ENCODE measurements at places on chromosomes 5 and 9.

- no peak for DNase-seq
These were observed 57.2 kb downstream of the RFX3 start for GRCh38 chr9:3468421-3469205.

GRCh38 chr9:70053864-70054263 is 10.2 kb downstream of the MAMDC2 start:
- DNase-seq, result peak; percentile 46

DNA sequence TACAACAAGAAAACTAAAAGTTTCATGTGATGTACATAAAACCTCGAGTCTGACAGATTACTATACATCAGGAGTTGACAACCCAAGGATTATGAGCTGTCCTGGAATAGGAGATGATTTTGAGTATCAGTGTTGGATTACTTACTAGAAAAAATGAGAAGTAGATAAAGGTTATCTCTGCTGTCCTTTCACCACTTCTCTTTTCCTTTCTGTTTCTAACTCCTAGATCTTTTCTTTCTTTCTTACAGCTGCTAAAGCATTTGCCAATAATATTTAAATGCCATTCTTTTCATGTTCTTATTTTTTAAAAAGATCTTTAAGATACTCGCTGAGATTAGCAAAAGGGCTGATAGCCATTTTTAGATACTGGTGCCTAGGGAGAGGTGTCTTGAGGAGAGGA is 14.8 kb downstream of the RBM27 start:
- DNase-seq, result no peak

GRCh38 chr5:51382521-51383130 is 622 bp upstream of the ISL1 start:
- no peak for DNase-seq

GRCh38 chr5:97182571-97183099 is 412 bp downstream of the RIOK2 start:
- DNase-seq, result no peak

DNA sequence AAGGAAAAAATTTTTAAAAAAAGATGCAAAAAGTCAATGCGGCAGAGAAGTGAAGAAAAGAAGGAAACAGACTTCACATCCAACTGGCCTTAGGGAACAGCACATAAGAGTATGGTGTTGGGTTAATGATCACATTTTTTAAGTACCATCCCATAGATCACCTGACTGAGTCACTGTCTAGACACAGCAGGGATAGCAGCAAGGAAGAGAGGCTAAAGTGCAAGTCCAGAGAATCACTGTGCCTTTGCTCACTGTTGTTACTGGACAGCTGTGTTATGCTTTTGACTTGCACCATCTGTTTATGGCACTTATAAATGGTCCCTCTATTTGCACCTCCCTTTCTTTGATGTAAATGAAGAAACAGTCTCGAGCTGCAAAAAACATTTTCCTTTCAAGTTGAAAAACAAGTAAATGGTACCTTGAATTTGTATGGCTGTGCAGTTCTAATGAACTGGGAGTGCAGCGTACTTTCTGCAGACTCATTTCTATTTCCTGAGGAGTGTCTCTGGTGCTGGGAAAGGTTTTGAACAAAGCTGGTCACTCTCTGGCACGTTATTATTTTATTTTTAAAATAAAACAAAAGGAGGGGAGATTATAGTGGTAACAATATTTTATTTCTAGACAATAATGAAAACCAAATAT is 84.2 kb downstream of the TRPM6 start:
- DNase-seq, result no peak

- no peak for DNase-seq
These were observed 223.0 kb downstream of the IRX1 start for GRCh38 chr5:3818624-3819023.

- DNase-seq, result no peak
These were observed 699.2 kb downstream of the IRX1 start for GRCh38 chr5:4294878-4295277.

DNA sequence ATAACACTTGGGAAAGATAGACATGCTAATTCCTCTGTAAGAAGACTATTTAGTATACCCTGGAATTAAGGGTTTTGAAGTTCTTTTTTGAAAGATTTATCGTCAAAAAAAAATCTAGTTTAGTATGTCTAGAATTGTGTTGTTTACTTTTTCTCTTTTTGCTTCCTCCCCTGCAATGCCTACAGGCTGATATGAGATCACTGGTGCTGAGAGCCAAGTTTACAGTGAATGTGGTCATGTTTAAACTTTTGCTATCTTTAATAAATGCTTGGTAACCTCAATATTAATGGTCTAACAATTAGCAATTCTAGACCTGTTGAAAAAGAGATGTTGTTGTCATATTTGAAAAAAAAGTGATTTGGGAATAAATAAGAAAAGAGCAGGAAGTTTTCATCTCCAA is 86.1 kb downstream of the CWC27 start:
- DNase-seq, result no peak

DNA sequence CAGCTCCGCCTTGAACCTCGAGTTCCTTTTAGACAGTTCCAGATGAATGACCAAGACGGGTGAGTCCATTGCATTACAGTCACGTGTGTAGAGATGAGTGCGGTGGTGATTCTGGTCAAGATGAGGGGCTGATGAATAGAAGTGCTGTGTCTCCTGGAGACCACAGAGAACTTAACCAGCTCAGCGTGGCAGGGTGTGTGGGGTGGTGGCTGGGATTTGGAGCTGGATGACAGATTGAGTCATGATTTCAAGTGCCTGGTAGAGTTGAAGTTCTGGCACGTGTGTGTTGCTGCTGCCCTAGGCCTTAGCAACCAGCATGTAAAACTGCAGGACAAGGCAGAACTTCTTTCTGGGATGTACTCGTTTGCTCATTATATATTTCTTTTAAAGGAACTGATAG is 53.3 kb downstream of the PRRC2B start:
- peak; percentile 56 for DNase-seq

DNA sequence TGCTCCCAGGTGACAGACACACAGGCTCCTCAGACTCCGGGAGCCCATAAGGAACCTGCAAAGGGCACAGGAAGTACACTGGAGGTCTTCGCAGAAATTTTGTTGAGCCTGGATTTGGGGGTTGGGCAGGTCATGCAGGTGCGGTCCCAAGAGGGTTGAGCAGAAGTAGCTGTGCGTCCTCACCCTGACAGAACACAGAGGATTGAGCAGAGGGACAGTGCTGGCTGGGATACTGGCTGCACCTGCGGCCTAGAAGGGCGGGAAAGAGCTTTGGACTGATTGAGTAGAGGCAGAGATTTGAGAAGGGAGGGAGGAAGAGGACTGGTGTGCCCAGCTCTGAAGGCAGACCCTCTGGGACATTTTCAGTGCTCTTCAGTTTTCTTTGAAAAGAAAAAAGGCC is 65.4 kb downstream of the PTPDC1 start:
- no peak for DNase-seq

DNA sequence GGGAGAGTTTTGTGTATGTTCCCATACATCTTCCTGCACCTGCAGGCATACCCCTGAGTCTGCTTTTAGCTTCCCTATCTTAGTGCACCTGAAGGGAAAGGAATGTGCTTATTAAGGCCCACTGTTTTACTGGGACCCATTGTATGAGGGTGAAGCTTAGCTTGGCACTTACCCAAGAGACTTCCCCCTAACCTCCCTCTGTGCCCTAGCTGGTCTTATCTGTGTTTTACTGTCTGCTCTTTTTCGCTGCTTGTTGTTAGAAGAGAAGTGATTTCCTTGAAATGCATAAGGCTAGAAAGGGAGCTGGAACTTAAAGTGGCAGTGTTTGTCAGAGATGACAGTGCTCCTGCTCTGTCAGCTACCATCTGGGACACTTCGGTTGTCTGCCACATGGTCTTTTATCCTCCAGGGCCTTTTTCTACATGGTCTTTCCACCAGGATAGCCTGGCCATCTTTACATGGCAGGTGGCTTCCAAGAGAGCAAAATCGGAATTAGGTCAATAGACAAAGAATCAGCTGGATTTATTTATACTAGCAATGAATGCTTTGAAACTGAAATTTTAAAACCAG is 122.5 kb upstream of the SLC44A1 start:
- no peak for DNase-seq

DNA sequence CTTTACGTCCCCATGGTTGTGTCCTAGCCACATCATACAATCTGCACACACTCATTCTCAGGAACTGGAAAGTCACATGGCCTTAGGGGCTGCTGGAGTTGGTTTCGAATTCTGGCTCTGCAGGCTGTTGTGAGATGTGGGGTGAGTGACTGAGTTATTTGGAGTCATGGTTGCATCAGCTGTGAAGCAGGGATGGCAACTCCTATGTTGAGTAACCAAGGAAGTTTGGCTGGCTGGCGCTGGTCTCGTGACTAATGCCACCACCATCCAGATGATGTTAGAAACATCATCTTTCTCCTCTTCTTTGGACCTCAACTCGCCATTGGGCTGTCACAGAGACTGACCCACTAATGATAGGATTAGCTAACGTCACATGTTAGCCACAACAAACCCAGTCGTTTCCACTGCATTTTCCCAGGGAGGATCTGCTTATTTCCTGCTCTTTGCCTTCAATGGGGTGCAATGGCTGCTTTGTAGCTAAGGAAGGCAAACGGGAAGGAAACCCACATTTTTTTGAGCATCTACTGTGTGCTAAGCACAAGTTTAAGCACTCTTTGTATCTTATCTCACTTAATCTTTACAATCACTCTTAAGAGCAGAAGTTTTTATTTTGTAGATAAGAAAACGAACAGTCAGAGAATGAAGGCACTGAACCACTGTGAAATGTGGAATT is 78.1 kb upstream of the UBTD2 start:
- DNase-seq, result no peak

GRCh38 chr5:97764700-97765099 is 581.7 kb upstream of the RIOK2 start:
- DNase-seq, result no peak

GRCh38 chr5:157918811-157919742 is 60.1 kb upstream of the CLINT1 start:
- DNase-seq, result no peak

- no peak for DNase-seq
These were observed 598.4 kb upstream of the EDIL3 start for GRCh38 chr5:84983093-84983492.

DNA sequence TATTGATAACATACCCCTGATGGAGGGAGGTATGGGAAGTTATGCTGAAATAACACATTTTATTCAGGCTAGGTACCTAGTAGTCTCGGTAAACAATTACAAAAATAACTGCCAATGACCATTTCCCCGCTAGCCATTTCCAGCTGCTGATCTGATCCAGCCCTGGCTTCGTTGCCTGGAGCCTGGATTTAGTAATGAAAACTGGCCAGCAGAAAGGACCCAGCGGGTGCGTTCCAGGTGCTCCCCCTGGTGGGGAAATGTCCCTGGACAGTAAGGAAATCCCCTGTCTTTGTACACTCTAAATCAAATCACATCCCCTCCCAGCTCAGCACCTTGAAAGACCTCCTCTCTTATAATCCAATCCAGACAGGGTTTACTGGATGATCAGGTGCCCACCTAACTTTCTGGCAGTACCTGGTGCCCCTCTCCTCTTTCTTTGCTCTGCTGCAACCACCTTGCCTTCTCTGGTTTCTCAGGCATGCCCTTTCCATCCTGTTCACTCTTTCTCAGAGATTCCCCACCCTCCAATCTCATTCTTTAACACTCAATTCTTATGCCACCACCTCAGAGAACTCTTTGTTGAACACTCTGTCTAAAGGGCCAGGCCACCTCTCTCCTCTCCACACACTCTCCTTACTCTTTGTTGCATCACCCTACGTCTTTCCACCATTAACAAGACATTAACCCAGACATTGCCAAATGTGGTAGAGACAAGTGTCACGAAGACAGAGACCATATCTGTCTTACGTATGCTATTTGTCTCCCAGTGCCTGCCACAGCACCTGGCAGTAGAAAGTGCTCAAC is 50.1 kb upstream of the SMAD5 start:
- DNase-seq, result no peak

DNA sequence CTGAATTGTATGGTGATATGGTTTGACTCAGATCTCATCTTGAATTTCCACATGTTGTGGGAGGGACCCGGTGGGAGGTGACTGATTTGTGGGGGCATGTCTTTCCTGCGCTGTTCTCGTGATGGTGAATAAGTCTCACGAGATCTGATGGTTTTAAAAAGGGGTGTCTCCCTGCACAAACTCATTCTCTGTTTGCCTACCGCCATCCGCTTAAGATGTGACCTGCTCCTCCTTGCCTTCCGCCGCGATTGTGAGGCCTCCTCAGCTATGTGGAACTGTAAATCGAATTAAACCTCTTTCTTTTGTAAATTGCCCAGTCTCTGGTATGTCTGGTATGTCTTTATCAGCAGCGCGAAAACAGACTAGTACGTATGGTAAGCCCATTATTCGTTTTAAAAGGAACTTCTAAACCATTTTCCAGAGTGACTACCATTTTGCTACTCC is 48.7 kb downstream of the SLC36A1 start:
- no peak for DNase-seq

DNA sequence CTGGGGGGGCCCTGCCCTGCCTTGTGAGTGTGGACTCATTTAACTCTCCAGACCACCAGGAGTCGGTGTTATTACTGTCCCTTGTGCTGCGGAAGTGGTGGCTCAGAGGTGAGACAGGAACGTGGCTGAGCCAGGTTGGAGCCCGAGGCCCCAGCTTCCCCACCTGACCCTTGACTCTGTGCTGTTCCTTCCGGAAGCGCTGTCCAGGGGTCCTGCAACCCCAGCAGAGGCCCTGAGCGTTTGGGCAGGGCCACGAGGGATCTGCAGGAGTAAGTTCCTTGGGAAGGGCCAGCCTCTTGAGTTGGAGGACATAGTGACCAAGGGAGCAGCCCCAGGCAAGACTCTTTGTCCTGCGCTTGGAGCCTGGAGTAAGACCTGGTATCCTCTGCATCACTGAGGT is 99.6 kb downstream of the RXRA start:
- DNase-seq, result no peak

GRCh38 chr5:74188351-74189105 is 452.0 kb downstream of the ENC1 start:
- DNase-seq, result no peak

DNA sequence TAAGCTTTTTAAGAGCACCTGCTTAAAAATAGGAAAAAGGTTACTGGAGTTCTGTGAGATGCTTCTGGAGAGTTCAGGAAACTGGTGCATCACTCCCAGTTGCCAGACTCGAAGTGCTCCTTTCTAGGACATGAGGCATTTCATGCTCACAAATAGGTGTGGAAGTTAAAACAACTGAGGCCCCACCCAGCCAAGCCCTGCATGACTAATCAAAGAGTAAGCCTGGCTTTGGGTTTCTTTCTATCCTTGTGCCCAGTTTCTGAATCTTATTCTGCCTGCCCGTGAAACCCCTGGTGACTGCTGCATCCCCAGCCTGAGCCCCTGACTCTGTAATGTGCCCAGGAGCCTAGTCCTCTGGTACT is 7.7 kb downstream of the SPINK9 start:
- DNase-seq, result no peak

DNA sequence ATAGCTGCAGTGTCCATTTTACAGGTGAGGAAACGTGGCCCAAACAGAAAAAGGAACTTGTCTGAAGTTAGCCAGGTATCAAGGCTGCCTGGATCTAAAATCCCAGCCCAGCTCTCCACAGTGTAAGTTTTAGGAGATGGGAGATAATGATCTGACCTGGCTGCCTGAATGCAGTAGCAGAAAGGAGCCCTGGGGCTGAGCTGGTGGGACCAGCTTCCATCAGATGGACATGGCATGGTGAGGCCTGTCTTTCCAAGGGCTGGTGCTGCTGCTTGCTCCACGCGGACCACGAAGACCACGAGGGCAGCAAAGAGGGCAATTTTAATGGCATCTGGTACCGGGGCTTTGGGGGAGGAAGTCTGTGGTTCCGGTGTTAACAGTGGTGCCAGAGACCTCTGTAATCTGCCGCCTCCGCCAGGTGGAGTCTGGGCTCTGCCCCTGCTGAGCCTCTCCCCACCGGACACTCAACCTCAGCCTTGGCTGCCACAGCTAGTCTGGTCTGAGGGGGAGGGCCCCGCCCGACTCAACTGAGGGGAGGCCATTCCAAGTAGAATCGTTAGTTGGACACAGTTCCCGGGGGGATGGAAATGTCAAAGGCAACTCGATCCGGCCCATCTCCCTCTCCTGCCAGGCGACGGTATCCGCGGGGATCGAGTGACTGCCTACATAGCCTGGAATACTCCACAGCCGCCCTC is 650 bp downstream of the MYORG start:
- peak; percentile 28 for DNase-seq

All from DMS79 (cell line).